ENCODE measurements at places on chromosomes 11 and 22.

DNA sequence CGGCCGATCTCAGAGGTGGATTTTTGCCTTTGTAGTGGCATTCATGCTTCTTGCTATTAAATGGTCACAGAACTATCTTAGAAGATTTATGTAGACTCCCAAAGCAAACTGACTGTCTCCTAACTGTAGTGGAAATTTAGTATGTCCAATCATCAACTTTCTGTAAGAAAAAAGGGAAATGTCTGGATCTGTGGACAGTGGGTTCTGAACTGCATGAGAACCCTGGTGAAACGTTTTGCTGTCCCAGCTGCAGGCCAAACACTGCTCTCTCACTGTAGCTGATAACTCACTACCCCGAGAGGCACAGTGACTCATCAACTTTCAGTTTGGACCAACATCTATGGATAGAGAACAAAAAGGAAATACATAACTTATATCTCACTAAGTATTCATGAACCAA is 387.1 kb downstream of the SOX6 start:
- DNase-seq, result no peak

- DNase-seq, result no peak
Measured at GRCh38 chr22:27752771-27753170, 48.8 kb downstream of the MN1 start.

GRCh38 chr11:12144330-12145174 is 34.2 kb downstream of the MICAL2 start:
- DNase-seq, result no peak

- DNase-seq, result no peak
Measured at GRCh38 chr11:17169876-17170275, 37.9 kb downstream of the PIK3C2A start.

DNA sequence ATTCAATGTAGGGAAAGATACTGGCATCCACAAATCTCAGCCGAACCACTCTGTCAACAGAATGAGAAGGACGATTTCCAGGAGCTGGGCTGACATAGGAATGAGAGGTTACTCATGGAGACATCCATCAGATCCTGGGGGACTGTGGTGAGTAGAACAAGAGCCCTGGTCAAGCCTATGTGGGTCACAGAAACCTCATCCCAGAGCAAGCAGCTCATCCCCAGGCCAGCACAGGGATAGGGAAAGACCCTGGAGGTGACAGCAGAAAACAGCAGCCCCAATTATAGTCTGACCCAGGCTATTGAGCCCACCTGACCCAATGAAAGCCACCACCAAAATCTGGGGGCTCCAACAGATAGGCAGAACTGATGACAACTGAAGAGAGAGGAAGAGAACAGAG is 128.0 kb upstream of the SERPIND1 start:
- no peak for DNase-seq

DNA sequence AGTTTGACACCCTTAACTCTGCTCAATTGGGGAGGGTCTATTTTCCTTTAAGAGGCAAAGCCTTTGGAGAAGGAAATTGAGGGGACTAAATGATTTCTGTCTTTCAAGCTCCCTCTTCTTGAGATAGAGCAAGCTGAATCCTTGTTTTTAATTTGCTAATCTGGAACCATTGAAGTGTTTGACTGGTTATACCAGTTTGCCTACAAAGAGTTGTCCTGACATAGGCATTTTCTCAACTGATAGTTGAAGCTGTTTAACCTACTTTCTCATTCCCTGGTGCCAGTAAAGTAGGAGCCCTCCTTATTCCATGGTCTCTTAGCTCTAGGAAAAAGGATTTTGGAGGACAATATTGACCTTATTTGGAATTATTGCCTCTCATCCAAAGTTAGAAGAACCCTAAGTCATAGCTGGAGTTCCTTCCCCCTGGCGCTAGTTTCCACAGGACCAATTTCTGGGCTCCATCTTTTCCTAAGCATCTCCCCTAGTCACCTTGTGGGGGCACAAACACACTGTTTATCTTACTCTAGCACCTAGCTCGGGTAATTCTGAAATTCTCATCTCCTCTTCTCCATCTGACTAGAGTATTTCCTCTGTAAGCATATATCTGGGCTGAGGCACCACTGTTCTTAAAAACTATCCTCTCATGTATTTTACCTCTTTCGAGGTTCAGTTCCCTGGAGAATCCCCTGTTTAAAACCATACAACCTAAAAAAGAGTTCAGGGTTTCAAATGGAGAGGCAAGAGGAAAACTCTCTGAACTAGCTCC is 7.4 kb downstream of the ZDHHC5 start:
- no peak for DNase-seq

GRCh38 chr11:87215236-87215635 is 177.5 kb downstream of the TMEM135 start:
- DNase-seq, result no peak

DNA sequence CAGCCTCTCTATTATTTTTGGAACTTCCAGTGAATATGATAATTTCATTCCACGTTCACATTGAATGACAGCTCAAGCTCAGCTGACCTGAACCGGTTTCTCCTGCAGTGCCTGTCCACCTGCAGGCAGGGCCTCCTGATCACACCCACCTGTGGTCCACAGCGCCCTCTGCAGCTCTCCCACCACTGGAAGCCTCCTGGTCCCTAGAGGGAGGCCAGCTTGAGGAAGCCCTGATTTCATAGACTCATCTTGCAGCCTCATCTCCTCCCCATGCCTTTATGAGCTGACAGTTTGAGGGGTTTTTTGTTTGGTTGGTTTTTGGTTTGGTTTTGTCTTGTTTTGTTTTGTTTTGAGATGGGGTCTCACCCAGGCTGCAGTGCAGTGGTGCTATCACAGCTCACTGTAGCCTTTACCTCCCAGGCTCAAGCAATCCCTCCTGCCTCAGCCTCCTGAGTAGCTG is 29.9 kb upstream of the MALAT1 start:
- DNase-seq, result no peak

GRCh38 chr11:67581469-67581868 is 2.1 kb upstream of the GSTP1 start:
- DNase-seq, result no peak

- DNase-seq, result no peak
Measured at GRCh38 chr11:119051440-119052162, 5.4 kb downstream of the HYOU1 start.

- DNase-seq, result no peak
Measured at GRCh38 chr22:22076361-22076760, 93.8 kb upstream of the TOP3B start.

- DNase-seq, result no peak
Measured at GRCh38 chr11:95931916-95932315, 8.0 kb upstream of the MTMR2 start.

- no peak for DNase-seq
Measured at GRCh38 chr22:46936378-46936903, 174.0 kb downstream of the TBC1D22A start.

DNA sequence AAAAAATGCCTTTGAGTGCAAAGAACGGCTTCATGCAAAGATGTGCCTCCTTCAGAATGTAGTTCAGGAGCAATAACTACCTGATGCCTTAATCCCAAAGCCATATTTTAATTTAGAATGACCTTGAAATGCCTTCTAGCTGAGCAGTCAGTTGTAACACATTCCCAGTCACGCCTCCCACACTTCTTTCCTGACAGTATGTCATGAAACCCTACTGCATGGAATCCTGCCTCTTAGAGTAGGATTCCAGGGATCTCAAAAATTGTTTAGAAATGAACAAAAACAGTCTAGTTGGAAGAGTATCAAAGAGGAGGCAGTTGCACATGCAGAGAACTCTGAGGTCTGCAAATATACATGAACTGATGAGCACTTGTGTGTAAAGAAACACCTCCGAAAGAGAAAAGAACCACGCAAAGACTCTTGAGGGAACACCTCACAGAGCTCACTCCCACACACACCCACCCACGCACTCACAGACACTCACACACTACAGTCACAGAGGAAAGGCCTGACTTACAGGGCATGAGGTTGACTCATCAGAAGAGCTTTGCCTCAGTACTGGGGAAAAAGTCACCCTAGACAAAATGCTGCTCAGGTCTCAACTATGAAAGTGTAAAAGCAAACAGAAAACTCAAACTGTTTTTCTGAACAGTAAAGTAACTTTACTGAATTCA is 77.4 kb downstream of the GGTLC2 start:
- DNase-seq, result no peak

DNA sequence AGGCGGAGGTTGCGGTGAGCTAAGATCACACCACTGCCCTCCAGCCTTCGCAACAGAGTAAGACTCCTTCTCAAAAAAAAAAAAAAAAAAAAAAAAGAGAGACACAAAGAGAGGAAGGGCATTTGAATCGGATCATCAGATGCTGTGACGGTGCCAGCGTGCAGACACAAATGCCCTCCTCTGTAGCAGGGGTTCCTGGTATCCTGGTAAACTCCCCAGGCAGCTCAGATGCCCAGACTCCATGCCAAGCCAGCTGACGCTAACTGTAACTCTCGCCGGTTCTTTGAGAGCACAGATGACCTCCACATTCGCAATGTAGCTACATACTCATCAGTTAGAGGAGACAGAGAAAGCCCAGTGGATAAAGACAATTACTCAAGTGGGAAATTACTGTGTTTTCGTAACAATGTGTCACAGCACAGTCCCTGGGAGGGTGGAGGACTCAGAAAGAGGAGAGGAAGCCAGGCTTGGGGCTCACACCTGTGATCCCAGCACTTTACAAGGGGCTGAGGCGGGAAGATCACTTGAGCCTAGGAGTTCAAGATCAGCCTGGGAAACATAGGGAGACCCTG is 153.1 kb downstream of the BRD1 start:
- no peak for DNase-seq

DNA sequence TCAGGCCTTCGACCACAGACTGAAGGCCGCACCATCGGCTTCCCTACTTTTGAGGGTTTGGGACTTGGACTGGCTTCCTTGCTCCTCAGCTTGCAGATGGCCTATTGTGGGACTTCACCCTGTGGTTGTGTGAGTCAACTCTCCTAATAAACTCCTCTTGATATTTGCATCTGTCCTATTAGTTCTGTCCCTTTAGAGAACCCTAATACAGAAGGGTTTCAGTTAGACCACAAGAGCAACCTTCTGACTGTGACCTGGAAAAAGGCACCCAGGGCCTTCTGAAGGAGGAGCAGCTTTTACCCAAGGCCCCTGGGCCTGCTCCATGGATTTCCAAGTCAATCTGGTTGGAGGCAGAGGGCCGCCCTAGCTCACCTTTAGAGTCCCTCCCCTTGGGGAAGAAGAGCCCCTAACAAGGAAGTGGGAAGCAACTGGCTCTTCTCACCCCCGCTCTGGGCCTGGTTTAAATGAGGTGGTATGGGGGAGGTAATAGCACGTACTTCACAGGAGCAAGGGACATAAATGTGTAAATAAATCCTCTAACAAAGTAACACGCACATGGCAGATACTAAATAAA is 11.2 kb upstream of the CHST1 start:
- DNase-seq, result no peak

Data from cortex of kidney (tissue), 1 donor.